ENCODE measurements at places on chromosomes 16 and 17.

DNA sequence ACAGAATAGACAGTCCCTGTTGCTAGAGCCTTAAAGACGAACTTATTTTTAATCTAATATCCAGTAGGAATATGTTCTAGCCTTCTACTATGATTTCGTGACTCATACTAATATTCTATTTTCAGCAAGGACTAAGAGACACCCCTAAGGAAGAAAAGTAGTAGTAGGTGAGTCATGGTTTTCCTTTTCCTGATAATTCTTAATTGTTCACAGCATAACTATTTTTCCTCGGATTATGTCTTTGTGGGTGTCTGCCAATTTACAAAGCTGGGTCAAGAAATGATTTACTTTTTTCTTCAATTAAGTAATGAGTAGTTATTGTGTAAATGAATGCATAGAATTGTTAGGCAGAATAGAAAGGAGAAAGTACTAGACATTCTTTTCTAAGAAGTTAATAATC, 292.2 kb downstream of the TOX3 start:
- DNase-seq, result no peak

- no peak for DNase-seq
Measured at GRCh38 chr17:15290605-15291004, 25.5 kb upstream of the PMP22 start.

- no peak for DNase-seq
Measured at GRCh38 chr16:11977376-11978041, 975 bp downstream of the SNX29 start.

- DNase-seq, result no peak
Measured at GRCh38 chr17:6926667-6927066, 69.2 kb upstream of the ALOX12 start.

DNA sequence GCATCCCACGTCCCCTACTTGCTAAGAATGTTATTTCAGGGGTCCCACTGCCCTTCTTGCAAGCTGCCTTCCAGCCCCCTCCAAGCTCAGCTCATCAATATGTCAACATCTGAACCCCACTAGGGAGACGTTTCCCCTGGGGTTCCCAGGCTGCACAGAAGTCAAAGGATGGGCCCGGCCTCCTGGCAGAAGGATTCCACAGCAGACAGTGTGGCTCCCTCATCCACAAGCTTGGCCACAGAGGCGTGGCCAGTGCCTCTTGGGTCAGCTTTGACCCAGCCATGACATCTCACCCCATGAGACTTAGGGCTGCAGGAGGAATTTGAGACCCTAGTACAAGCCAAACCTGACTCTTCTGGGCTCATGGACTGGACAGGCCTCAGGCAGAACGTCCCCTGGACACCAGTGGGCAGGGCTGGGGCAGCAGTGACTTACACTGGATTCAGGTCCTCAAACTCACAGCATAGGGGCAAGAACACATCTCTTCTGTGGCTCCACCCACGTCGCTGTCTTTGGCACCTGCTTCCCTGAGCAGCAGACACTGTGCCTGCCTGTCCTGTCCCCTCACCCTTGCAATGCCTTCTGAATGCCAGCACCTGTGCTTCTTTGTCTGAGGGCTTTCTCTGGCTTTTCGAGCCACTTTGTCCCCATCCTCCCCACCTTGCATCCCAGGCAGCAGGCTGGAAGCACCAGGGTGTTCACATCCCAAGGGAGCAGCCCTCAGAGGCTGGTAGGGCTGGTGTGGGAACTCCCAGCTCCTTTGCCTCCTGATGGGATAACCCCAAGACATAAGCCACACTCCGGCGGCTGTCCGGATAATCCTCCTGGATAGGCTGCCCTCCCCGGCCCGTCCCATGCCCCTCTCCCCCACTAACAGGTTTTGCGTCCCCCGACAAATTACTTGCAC, 56.0 kb upstream of the ENPP7 start:
- no peak for DNase-seq

- DNase-seq, result no peak
Measured at GRCh38 chr17:75639771-75640555, 6.7 kb downstream of the SMIM5 start.

GRCh38 chr16:55444754-55445485, 34.1 kb upstream of the MMP2 start:
- DNase-seq, result no peak

- no peak for DNase-seq
Measured at GRCh38 chr16:57306676-57307341, 22.3 kb upstream of the PLLP start.

DNA sequence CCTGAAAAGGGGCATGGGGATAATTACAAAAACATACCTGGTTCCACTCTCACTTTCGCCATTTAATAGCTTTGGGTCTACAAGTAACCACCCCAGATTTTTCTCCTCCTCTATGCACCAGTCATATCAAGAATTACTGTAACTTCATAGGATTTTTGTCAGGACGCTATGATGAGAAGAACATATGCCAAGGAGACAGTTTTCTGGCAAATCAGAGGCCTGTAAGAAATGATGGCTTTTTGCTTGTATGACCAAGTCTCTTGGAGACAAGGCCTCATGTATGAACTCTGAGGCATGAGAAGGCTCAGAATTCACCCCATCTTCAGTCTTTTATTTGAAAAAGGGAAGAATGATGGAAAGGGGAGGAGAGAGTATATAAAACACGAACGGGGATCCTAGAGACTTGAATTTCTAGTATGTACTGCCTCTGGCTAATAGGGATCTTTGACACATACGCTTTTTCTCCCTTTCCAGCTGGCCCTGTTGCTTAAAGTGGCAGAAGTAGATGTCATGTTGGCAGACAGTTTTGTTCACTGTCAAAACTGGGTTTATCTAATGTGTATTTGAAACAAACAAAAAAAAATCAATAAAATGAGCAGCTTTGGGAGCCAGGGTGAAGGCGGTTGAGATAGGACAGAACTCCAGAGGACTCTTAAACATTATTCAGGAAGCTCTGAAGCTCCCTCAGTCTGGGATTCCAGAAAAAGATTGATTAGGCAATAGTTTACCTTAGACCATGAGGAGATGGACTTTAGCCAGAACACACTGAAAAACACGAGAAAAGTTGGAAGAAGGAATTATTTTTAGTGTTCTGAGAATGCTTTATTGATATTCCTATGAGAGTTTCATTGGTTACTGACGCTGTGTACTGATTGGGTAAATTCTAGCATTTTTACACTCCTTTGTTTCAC, 656.6 kb downstream of the WWOX start:
- DNase-seq, result no peak

- no peak for DNase-seq
Measured at GRCh38 chr17:57006040-57006439, 28.1 kb downstream of the SCPEP1 start.

DNA sequence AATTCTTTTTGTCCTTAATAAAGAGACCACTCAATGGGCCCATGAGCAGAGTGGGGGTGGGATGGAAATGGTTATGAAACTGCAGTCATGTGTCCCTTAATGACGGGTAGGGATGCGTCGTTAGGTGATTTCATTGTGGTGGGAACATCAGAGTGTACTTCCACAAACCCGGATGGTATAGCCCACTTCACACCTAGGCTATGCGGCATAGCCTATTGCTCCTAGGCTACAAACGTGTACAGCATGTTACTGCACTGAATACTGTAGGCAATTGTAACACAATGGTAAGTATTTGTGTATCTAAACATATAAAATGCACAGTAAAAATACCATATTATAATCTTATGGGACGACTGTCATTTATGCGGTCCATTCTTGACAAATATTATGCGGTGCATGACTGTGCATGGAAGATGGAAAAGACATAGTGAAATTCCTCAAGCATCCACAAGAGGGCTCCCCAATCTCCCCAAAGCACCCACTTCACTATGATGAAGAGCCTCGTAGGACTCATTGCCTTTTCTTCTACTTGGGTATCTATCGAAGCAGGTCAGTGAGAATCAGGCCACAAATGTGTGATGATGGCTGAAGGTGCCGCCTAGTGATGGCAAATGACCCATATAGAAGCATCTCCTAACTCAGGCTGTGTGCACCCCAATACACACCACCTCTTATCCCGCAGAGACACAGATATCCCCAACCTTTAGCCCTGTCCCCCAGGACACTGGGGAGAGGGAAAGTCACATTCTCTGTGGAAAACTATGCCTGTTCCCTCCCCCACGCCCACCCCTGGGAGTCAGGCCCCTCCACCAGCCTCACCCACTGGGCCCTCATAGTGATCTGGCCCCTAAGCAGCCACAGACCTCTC, 43.5 kb downstream of the TBX21 start:
- peak; percentile 71 for DNase-seq

- DNase-seq, result no peak
Measured at GRCh38 chr17:57915544-57915943, 39.7 kb downstream of the CUEDC1 start.

DNA sequence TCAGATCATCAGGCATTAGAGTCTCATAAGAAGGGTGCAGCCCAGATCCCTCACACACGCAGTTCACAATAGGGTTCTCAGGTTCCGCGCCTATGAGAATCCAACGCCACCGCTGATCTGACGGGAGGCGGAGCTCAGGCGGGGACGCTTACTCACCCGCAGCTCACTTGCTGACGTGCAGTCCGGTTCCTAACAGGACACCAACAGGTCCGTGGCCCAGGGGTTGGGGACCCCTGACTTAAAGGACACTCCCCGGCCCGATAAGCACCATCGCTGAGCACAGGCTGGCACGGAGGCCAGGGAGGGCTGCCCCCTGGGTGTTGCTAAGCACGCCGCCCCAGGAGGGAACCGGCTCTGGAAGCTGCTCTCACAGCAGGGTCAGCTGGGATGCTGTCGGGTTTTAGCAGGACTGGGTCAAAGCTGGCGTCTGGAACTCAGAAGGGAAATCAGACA, 30.1 kb upstream of the BAHCC1 start:
- DNase-seq, result no peak

DNA sequence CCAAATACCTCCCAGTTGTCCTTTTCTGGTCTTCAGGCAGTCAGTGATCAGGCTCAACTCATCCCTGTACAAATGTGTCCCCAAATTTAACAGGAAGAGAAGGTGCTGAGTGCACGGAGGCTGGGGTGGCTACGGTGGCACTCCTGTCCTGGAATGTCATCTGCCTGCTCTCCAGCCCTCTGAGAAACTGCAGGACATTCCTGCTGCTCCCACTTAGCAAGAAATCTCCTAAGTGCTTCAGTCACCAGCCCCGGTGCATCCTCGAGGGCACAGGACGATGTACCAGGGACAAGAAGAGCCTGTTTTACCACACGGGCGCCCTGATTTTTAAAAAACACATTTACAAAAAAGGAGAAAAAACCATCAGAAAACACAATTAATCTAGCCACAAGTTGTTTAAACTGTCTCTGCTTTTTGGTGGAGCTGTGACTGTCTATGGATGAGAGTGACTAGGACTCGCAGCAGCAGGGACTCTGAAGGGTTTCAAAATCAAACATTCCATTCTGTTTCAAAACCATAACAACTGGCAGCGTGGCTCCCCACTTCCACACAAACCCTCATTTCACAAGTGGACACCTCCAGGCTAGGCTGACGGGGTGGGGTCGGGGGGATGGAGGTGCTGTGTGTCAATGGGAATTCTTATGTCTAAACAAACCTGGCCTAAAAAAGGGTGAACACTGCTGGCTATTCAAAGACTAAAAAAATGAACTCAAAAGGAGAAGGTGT, 65.3 kb upstream of the CNEP1R1 start:
- no peak for DNase-seq

DNA sequence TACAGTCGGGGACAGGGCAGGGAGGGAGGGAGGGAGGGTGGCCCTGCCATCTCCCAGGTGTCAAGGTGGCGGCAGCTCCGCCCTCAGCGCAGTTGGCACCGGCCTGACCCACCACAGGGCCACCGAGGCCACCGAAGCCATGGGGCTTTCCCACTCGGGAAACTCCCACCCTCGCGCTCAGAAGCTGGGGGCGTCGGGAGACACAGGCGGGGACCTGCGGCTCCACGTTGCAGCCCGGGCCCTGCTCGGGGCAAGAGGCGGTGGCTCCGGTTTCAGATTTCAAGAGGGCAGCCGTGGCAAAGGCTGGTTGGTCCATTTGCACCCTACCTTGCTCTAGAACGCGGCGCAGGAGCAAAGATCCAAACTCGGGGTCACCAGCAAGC, 544 bp downstream of the CYB561 start:
- no peak for DNase-seq

GRCh38 chr17:60525328-60525684, 736 bp downstream of the APPBP2 start:
- DNase-seq, result no peak

DNA sequence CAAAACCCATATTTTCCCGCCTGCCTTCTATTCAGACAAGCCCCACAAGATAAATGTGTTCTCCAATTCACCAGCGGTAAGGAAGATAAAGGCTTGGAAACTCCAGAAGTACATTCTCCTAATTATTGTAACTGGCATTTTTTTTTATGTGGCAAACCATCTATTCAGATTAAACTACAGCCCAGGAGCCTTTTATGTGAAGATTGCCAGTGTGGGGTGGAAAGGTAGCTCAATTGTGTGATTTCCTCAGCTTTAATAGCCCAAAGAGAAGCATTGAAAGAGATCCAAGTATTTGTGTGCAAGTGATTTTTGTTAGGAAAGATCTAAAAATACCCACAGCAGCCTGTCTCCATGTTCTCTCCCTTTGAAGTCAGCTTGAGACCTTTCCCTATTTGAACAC, 451.4 kb upstream of the CCL2 start:
- no peak for DNase-seq

DNA sequence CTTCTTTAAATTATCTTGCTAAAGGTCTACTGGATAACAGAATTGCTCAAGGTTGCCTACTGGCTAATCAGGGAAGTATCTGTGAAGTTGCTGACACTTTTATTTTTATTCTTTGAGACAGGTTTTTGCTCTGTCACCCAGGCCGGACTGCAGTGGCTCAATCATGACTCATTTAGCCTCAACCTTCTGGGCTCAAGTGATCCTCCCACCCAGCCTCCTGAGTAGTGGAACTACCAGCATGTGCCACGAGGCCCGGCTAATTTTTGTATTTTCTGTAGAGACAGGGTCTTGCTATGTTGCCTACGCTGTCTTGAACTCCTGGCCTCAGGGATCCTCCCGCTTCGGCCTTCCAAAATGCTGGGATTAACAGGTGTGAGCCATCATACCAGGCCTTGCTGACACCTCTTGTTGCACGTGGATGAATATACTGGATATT, 43.1 kb downstream of the GLG1 start:
- DNase-seq, result no peak

GRCh38 chr16:11121914-11122692, 133.9 kb downstream of the SOCS1 start:
- DNase-seq, result no peak

- DNase-seq, result no peak
Measured at GRCh38 chr16:12540290-12540689, 263.4 kb downstream of the CPPED1 start.

DNA sequence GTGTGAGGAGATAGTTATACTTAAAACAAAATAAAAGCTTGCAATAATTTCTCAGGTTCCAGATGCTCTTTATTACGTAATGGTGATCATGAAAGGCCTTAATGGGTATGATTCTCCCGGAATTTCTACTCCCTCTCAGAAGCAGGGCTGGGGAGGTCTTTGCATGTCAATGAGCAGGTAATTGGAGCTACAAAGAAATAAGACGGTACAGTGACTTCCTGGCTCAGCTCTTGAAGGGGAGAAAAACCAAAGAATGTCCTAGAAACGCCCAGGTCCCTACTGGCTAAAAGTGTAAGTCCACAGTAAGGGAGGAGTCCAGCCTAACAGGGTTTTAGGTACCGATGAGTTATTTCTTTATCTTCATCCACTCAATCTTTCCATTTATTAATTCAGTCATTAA, 390.9 kb downstream of the TMEM114 start:
- no peak for DNase-seq

- DNase-seq, result no peak
Measured at GRCh38 chr16:17939723-17940122, 396.8 kb downstream of the NPIPA8 start.

GRCh38 chr16:85436207-85436606, 176.9 kb upstream of the GSE1 start:
- no peak for DNase-seq

GRCh38 chr17:58335061-58335731, 6.6 kb upstream of the TSPOAP1 start:
- no peak for DNase-seq

GRCh38 chr17:72461757-72462156, 340.9 kb downstream of the SOX9 start:
- no peak for DNase-seq

All from A549 (cell line).